ENCODE measurements at places on chromosomes 12 and 14. TPM values are rescaled to one million over a fixed set of nuclear protein-coding genes. Genes with fewer than 3 reads are reported as not detected.

The C12orf54 gene
- total RNA-seq, result not detected

The ZFC3H1 gene
- 28.3 TPM for total RNA-seq

The KRT73 gene
- not detected for total RNA-seq

The E2F7 gene
- total RNA-seq, result 19.8 TPM

The KRT78 gene
- not detected for total RNA-seq

The RPL10L gene
- total RNA-seq, result not detected

The SINHCAF gene
- 424 TPM for total RNA-seq

The ERP29 gene
- 162 TPM for total RNA-seq

The PIK3C2G gene
- not detected for total RNA-seq

The IFNG gene
- 0.21 TPM for total RNA-seq

The IGF1 gene
- total RNA-seq, result not detected

The TGM1 gene
- 5.2 TPM for total RNA-seq

DNA sequence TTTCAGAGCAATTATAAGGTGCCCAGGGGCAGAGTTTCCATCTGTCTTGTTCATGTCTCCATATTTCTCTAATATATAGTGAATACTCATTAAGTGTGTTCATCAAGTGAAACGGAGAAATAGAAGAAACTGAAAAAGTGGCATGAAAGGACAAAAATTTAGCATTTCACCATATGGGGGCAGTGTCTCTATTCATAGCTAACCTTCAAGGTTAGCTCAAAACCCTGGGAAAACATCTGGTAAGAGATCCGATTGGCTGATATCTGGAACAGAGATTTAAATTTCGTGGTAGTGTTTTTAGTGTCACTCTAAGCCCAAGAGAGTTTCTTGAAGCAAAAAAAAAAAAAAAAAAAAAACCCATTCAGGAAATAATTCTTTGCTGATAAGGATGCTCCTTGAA, 367.5 kb downstream of the DAD1 start:
- no peak for DNase-seq
- H3K27ac ChIP-seq, result no peak overlapping the region
- no peak overlapping the region for H3K4me3 ChIP-seq
- H3K36me3 ChIP-seq, result peaks cover 4% of the 10 kb centered on the region

- H3K27ac ChIP-seq, result no peak overlapping the region
- H3K4me1 ChIP-seq, result peaks cover 9% of the 10 kb centered on the region
- no peak overlapping the region for H3K4me3 ChIP-seq
- DNase-seq, result no peak
- no peaks in the 10 kb centered on the region for H3K27me3 ChIP-seq
Observed at GRCh38 chr12:101855364-101855884, 22.0 kb upstream of the DRAM1 start.

- no peak overlapping the region for H3K4me3 ChIP-seq
Observed at GRCh38 chr14:68506645-68507419, 286.0 kb downstream of the ZFP36L1 start.

GRCh38 chr14:54623279-54624004, 56.5 kb downstream of the SAMD4A start:
- no peak overlapping the region for H3K4me3 ChIP-seq
- no peaks in the 10 kb centered on the region for H3K27me3 ChIP-seq
- no peak for DNase-seq
- no peak overlapping the region for H3K27ac ChIP-seq

GRCh38 chr12:79689061-79689476, 1.7 kb downstream of the PAWR start:
- peak overlapping the region; percentile 78 for H3K27ac ChIP-seq
- H3K27me3 ChIP-seq, result no peaks in the 10 kb centered on the region
- peaks cover 27% of the 10 kb centered on the region for H3K36me3 ChIP-seq
- H3K4me3 ChIP-seq, result peak overlapping the region; percentile 95

DNA sequence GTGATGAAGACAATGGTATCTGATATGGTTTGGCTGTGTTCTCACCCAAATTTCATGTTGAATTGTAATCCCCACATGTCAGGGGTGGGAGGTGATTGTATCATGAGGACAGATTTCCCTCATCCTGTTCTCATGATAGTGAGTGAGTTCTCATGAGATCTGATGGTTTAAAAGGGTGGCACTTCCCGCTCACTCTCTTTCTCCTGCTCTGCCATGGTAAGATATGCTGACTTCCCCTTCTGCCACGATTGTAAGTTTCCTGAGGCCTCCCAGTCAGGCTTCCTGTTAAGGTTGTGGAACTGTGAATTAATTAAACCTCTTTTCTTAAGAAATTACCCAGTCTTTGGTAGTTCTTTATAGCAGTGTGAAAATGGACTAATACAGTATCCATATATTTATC, 25.6 kb upstream of the PTHLH start:
- H3K4me1 ChIP-seq, result peaks cover 19% of the 10 kb centered on the region
- no peak overlapping the region for H3K27ac ChIP-seq
- no peak for DNase-seq
- H3K27me3 ChIP-seq, result no peaks in the 10 kb centered on the region
- H3K4me3 ChIP-seq, result no peak overlapping the region

- no peak for DNase-seq
- H3K27me3 ChIP-seq, result peaks cover 14% of the 10 kb centered on the region
- H3K4me1 ChIP-seq, result peaks cover 27% of the 10 kb centered on the region
Observed at GRCh38 chr14:56002876-56003625, 115.2 kb upstream of the PELI2 start.

DNA sequence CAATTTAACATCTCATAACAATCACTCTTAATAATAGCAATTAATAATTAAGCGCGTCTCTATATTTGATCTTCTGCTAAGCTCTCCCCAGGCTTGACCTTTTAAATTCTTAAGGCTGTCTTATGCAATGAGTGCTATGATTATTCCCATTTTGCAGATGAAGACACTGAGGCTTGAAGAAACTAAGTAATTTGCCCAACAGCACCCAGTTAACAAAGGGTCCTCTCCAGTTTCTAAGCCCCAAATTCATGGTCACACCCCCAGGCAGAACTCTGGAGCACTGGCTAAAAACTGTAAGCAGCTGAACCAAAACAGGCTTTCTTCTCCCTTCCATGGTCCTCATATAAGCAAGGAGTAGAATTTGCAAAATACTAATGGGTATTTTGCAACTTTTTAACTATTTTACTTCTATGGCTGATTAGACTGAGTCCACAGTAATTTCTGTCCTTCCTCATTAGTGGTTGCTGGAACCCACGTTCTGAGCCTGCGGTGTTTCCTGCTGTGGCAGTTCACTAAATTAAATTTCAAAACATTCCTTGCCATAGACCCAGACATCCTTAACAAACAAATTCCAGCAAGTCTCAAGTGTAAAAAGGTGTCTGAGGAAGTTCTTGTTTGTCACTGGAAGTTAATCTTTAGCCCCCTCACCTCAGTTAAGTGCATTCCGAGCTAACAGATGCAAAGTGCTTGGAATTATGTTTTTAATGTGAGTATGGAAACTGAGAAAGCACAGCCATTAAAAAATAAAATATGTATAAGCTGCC, 76.5 kb downstream of the TMEM132D start:
- peaks cover 56% of the 10 kb centered on the region for H3K36me3 ChIP-seq
- H3K4me1 ChIP-seq, result no peaks in the 10 kb centered on the region
- H3K4me3 ChIP-seq, result no peak overlapping the region
- no peak overlapping the region for H3K27ac ChIP-seq

DNA sequence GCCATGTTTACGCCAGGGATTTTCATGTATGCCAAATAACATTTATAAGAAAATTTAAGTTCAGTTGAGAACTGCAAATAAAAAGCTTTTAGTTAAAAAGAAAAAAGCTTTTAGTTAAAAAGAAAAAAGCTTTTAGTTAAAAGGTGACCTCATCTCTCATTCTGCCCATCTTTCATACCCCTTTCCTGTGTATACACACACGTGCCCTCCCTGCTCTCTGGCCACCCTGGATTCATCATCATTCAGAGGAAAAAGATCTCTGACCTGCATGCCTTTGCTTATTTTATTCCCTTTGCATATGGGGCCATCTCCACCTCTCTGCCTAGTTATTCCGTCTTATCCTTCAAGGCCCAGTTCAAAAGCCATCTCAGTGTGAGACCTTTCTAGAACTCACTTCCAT, 38.1 kb upstream of the CDK17 start:
- no peaks in the 10 kb centered on the region for H3K36me3 ChIP-seq
- H3K27ac ChIP-seq, result no peak overlapping the region
- no peaks in the 10 kb centered on the region for H3K27me3 ChIP-seq
- DNase-seq, result no peak
- no peaks in the 10 kb centered on the region for H3K4me1 ChIP-seq

- H3K4me3 ChIP-seq, result no peak overlapping the region
- H3K27me3 ChIP-seq, result no peaks in the 10 kb centered on the region
- no peak overlapping the region for H3K27ac ChIP-seq
- H3K36me3 ChIP-seq, result no peaks in the 10 kb centered on the region
- H3K4me1 ChIP-seq, result peaks cover 23% of the 10 kb centered on the region
Observed at GRCh38 chr12:12016284-12017100, 54.2 kb upstream of the BCL2L14 start.

DNA sequence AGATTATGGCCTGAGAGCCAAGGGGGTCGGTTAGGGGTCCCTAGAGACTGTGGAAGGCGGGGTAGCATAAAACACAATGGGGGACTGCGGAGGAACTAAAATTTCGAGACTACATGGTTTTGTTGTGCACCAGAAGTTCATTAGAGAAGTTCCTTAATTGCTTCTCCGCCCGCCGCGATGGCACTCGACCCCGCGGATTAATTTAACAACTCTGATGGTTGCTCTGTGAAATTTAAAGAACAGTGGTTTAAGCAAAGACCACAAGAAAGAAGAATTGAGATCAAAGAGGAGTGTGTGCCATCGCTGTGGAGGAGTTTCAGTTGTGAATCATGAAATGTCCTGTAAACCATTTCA, 1.4 kb upstream of the CCDC88C start:
- DNase-seq, result no peak
- no peaks in the 10 kb centered on the region for H3K27me3 ChIP-seq
- H3K4me1 ChIP-seq, result peaks cover 31% of the 10 kb centered on the region
- peaks cover 2% of the 10 kb centered on the region for H3K36me3 ChIP-seq
- H3K4me3 ChIP-seq, result peak overlapping the region; percentile 53
